ENCODE measurements at places on chromosomes 12 and 14.

DNA sequence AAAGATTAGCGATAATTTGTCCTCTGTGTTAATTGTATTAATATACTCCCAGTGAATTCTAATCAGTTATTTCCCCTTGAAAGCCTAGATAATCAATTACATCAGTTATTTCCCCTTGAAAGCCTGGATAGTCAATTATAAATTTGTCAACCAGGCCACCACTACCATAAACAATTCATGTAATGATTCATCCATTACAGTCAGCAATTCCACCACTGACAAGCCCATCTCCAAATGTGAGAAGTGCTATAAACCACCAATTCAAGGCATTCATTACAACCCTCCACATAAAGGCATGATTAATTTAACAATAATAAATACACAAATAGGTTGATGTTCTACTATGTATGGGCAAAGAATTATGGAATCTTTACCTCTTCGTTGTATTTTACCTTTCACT, 40.9 kb downstream of the INTS13 start:
- DNase-seq = no peak

GRCh38 chr14:101098641-101099040, 195.1 kb upstream of the RTL1 start:
- no peak for DNase-seq

DNA sequence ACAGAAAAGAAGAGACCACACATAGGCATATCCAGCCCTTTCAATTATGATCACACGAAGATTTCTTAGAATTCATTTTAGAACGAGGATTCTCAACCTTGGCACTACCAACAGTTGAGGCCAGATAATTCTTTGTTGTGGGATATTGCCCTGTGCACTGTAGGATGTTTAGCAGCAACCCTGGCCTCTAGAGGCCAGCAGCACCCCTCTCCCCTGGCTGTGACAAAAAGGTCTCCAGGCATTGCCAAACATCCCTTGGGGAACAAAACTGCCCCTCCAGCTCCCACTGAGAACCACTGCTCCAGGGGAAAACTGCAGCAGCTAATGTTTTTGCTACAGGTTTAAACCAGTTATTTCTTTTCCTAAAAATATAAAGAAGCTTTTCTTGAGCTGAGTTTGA, 7.1 kb downstream of the NT5DC3 start:
- no peak for DNase-seq

DNA sequence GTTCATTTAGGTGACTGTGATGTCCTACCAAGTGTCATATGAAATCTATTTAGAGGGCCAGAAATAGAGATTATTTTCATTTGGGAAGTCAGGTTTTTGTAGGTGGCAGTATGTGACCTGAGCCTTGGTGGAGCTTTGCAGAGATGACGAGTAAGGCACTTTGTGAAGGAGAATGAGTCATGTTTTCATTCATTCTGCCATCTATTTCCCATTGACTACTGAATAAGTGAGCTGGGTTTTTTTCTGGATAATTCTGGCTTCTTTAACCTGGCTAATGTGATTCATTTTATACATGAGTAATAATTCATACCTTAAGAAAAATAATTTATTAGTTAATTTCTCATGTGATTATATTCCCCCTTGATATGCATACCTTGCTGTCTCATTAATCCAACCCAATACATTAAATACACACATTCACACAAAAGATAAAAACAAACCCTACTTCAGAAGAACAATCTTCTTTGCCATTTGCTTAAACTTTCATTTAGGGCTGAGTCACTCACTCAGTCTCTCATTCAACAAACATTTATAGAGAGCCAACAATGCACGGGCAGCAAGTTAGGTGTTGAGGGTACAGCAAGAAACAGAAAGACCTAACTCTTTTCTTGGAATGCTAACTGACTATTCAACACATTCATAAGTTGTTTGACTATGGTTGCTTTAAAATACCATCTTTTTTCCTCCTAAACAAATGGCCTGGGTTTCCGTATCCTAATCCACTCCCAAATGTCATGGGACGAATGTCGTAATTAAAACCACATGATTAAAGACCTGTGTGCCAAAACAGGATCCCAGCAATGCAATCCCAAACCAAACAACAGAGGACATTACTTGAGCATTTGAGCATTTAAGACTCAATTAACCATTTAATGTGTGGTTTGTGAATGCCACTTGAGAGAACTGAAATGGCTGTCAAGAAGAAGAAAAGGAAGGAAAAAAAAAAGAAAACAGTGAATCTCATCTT, 78.0 kb downstream of the KITLG start:
- DNase-seq = no peak

GRCh38 chr14:22381408-22381760, 207.6 kb downstream of the DAD1 start:
- DNase-seq = no peak

GRCh38 chr14:61959348-61959747, 197.1 kb downstream of the SNAPC1 start:
- DNase-seq = no peak

- no peak for DNase-seq
Observed at GRCh38 chr12:116472193-116472592, 87.0 kb upstream of the MAP1LC3B2 start.

DNA sequence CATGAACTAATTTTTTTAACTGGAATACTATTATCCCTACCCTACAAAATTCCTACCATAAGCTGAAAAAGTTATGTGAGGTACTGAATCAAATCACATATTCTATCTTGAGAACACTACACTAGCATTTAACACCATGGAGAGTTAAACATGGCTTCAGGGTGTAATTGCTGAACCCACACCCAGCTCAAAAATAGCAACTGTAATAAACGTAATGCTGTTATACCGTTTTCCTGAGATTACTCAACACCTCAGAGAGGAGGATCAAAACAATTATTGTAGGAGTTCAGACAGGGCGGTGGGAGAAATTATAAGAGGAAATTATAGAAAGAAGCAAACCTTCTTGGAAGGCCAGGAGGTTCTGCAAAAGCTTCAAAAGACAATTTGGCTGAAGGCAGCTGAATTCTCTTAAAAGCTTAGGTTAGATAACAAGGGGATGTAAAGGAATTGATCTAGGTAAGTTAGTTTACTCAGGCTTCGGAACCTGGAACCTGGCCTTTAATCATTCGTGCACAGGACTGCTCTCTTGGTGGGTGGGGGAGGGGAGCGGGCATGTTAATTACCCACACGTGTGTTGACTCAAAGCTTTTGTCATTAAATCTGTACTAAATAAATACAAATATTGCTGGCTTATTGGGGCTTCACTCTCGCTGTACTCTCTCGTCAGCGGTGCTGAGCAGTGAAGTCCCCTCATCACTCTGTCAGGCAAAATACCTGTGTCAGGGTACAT, 12.1 kb upstream of the IPO8 start:
- DNase-seq = no peak

DNA sequence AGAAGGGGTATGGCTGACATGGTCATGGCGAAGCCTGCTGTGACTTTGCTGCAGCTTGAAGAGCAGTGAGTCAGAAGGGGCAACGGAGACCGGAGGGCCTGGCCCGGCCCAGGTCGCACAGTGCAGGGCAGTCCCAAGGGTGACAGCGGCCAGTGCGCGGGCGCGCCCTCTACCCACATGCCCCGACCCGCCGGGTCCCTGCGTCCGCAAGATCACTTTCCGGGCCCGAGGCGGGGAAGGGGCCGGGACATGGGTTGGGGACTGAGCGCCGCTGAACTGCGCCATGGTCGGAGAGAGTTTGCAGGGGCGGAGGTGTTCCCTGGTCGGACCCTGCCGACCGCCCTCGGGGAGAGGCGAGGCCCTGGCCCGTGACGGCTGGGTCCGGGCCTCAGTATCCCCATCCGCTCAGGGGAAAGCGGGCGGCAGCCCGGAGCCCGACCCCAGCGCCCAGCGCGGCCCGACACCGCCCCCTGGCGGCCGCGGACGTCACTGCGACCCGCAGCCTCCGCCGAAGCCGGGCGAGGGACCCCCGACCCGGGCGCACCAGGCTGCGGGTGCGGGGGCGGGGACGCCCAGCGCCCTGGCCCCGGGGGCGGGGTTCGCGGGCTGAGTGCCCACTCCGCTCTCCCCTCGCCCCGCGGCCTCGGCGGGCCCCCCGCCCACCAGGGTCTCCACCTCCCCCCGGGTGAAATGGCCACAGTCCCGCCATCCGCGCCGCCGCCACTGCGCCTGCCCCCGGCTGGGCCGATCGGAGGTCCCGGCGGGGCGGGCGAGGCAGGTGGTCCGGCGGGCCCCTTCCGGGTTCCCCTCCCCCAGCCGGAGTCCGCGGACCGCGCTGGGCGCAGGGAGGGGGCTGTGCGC, 7.2 kb upstream of the ANKRD9 start:
- DNase-seq = peak; percentile 24

Data from activated CD4-positive, CD25-positive, alpha-beta regulatory T cell treated with anti-CD3 and anti-CD28 coated beads, Interleukin-2, amount 50 U/mL, for 16 hours (primary cell).